Bone marrow (tissue), 2 donors: ENCODE measurements at places on chromosomes 5 and 9.

- no peak for DNase-seq
Observed at GRCh38 chr5:15472116-15472515, 27.9 kb upstream of the FBXL7 start.

GRCh38 chr5:171592736-171593135, 173.3 kb downstream of the FGF18 start:
- DNase-seq: no peak

GRCh38 chr5:74424162-74424868, 216.2 kb downstream of the ENC1 start:
- DNase-seq: no peak

GRCh38 chr5:92119110-92119509, 736.0 kb upstream of the ARRDC3 start:
- no peak for DNase-seq

DNA sequence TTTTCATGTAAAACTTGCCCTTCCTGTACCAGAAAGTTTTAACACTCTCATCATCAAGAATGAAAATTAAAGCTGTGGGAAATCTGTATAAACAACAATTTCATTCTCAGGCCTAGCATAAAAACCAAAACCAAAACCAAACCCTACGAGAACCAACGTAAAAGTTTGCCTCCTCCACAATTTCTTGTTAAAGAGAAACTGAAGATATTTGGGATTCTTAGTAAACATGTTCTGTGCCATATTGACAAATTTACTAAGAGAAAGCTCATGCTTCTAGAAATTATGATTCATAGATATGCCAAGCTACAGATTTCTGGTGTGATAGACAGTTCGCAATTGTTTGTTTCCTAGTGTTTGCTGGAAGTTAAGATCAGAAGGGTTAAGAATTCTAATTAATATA, 801.0 kb upstream of the NUDT12 start:
- DNase-seq: no peak

DNA sequence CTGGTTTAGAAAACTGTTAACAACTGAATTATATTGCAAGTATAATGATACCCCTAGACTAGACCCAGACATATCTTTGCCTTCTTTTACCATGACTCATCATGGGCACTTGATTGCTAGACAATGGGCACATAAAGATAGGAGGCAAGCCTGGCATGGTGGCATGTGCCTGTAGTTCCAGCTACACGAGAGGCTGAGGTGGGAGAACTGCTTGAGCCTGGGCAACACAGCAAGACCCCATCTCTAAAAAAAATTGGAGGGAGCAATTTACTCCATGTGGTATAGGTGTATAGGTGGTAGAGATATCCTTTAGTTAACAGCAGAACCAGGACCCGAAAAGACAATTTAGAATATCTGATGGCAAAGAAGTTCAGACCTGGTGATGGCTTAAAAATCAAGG, 51.6 kb downstream of the ELOVL7 start:
- DNase-seq: no peak

DNA sequence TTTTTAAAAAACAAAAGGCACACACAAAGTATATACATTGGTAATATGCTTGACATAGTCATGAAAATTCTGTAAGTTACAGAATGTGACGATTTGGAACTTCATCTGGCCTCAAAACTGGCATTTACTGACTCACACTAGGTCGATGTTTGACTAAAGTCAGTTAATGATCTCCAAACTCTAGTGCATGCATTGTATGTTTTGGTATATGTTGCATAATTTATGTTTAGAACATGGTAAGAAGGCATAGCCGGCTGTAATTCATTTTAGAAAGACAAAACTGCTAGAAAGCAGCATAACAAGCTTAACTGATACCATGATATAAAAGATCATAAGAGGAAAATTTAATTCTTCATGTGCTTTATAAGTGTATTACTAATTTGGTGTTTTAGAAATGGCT, 58.6 kb upstream of the RICTOR start:
- DNase-seq: no peak

GRCh38 chr5:90955001-90955635, 396.5 kb downstream of the ADGRV1 start:
- no peak for DNase-seq
